ENCODE measurements at places on chromosomes 13 and 19.
A peak's percentile ranks its signal among the peaks of the same experiment; 100 is the strongest.

DNA sequence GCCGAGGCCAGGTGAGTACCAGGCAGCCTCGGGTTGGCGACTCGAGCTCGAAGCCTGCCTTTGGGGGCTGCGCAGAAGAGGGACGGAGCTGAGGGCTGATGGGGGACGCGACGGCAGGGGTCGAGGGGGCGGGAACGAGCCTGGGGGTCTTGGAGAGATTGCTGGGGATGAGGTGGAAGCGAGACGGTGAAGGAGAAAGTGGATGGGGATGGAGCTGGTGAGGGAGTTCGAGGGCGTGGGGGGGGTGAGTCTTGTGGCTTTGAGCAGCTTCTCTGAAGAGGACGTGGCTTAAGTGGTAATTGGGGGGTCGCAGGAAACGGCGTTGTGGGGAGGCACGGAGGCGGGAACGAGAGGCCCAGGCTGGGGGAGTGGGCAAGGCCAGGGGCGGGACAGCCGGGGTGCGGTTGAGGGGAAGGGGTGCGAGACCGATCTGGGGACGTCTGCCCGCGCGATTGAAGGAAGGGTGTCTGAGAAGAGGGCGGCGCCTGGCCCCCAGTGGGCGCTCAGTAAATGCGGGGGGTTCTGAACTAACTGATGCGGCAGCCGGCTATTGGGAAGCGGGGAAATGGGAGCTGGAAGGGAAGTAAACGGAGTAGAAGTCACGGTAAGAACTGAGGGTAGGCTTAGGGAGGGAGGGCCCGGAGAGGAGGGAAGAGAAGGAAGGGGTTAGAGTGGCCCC is 426 bp downstream of the MYO9B start:
- DNase-seq = no peak

DNA sequence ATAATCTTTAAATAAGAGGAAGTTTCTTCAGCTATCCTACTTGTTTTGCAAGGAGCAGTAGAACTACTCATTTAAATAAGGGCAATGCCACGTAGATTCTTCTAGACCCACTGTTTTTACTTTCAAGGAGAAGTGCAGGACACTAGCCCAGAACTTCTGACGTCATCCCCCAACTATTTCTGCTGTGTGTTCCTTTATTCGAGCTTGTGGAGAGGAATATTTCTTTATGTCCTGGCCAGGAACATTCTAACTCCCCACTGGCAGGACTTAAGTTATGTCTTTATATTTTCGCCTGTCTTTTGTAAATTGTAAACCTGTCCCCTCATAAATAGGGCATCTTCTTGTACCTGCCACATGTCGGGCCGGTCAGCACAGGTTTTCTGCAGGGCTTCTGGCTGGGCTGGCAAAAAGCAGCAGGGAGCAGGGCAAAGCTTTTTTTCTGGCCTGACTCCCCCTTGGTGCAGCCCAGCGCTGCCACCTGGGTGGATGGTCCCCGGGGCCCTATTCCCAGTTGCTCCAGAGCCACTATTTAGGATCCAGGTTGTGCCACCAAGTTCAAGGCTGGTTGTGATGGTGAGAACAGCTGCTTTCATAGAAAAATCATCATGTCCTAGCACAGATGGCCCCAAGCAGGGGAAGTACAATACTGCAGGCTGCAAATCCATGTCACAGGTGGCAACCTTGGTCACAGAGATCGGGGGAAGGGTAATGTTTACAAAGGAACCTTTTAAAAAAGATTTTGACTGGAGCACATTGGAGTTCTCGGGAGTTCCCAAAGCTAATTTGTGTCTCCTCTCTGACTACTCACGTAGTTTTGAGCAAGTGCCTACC is 1.8 kb downstream of the MBNL2 start:
- no peak for DNase-seq

- no peak for DNase-seq
Observed at GRCh38 chr13:112177450-112178288, 110.7 kb downstream of the SOX1 start.

DNA sequence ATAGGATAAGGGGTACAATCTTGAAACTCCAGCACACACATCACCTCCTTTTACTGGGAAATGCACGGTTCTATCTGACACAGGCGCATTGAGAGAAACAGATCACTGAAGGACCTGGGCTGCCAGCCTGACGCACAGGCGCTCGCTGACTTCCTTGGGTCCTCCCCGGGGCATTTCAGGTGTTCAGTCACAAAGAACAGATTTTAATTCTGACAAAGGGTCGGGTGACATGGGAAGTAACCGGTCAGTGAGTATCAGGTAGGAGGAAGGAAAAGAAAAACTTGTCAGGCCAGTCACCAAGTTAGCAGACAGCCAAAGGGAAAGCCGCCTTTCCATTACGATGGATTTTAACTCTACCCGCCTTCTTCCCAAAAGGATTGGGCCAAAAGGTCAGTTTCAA is 39.6 kb downstream of the INSR start:
- DNase-seq = no peak

DNA sequence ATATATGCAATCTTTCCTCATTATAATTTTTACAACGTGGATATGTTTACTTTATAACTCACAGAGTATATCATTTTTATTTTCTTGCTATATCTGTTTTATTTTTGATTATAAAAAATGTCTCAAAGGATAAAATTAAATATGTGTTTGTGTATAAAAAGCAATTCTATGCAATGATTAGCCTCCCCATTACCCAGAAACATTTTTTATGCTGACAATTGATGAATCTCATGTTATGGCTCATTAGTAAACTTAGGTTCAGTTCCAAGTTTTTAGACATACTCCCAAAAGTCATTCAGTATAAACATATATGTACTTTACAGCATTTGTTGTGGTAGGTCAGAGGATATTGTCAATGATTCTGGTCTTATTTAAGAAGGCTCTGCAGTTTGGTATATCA is 540.1 kb upstream of the SPRY2 start:
- DNase-seq = no peak

- DNase-seq = no peak
Observed at GRCh38 chr13:53513226-53513625, 484.6 kb downstream of the OLFM4 start.

GRCh38 chr13:43749503-43749902 is 37.3 kb downstream of the ENOX1 start:
- no peak for DNase-seq

DNA sequence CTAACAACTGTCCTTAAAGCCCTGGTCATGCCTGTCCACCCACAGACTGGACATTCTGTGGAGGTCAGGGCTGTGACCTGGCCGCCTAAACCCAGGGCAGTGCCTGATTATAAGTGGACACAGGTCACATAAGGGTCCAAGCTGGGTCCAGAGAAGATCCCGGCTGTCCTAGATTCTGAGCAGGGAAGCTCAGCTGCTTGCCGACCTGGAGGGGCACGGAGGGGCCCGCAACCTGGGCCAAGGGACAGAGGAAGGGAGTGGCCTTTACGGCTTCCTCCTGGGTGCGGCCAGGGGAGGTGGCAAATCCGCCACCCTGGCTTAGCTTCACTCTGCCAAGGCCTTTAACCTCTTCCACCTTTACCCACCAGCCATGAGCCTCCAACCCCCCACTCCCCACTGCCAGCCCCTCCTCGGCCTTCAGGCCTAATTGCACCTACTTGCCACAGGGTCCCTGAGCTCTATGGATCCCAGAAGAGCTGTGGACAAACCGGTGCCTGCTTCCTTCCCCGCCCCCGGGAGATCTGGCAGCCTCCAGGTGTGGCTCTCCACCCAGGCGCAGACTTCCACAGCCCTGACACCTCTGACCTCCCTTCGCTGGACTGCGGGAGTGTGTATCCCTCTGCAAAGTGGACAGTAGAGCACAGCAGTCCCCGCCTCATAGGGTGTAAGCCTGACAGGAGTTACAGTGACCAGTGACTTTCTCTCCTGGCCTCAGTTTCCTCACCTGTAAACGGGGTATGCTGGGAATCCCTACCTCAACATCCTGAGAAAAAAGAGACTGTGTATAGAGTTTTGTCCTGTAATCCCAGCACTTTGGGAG is 1.7 kb downstream of the CD320 start:
- no peak for DNase-seq

DNA sequence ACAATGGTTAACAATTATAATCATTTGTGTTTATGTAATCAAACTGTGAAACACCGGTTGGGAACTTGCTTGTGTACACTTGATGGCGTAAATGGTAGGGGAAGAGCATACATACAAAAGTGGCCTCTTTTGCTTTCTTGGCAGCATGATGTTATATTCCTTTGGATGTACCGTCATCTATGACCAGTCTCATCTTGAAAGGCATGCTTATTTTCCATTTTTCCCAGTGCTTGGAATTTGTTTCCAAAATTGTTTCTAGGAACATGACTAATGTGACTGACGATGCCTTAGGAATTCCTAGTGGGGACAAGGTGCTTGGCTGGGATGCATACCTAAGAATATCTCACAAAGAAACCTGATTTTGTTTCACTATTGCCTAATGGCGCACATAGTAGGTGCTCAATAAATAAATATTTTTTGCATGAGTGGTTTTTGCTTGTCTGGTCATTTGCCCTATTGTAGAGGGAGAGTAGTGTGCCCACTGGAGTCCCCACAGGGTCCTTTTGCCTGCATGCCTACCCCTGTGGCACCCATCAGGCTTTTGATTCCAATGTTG is 45.5 kb downstream of the SAE1 start:
- no peak for DNase-seq

GRCh38 chr13:106373304-106373988 is 162.0 kb downstream of the EFNB2 start:
- DNase-seq = no peak

DNA sequence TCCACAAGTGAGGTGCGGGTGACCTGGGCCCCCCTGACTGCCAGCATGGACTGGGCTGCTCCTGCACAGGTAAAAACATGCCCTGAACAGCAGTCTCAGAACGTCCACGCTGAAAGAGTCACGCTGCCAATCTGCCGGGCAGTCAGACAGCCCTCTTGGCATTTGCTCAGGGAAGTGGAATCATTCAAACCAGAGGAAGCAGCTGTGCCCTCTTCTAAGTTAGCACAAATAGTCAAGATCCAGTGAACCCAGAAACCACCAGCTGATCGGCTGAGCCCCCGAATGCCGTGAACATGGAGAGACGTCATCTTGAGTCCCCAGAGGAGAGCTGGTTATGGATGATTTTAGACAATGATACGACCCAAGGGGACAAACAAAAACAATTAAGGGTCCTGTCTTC is 34.4 kb downstream of the KLF2 start:
- DNase-seq = no peak

DNA sequence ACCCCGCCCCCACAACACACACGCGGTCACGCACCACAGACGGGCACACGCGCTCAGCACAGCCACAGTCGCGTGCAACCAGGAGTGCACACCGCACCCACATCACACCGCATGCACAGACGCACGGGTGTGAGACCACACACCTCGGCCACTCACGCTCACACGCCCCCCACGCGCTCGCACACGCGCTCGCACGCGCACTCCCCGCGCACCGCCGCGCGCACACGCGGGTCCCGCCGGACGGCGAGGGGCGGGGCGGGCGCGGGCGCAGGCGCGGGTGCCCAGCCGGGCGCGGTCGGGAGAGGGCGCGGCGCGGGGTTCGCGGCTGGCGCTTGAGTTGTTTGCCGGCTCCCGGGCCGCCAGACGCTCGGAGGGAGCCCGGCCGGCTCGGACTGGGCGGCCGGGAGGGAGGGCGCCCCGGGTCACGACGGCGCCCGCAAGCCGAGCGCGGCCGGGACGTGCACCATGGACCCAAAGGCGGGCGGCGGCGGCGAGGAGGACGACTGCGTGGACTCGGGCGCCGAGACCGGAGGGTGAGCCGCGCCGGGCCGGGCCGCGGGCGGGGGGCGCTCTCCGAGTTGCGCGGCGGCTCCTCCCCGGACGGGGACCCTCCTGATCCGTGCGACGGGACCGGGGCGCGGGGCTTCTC is at the start of gene FAM124A:
Gene FAM124A, plus strand, starts transcription at position 362 of the 649 bp plus-strand sequence. Its CDS starts 104 bp downstream, at position 466.
- DNase-seq = no peak

DNA sequence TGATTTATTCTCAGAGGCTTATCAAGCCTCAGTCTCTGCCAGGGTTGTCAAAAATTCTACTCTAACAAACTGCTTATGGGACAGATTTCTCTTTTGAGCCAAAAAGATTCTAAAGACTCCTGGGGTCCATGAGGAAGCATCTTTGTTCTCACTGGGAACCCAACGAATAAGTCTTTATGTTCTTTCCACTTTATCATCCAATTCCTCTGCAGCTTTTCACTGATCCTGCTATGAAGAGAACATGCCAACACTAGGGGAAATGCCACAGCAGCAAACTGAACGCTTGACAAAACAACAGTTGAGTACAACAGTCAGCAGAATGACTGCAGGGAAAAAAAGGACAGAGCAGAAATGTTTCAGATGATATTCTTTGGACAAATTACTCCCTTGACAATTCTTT is 22.2 kb downstream of the DCLK1 start:
- DNase-seq = no peak

DNA sequence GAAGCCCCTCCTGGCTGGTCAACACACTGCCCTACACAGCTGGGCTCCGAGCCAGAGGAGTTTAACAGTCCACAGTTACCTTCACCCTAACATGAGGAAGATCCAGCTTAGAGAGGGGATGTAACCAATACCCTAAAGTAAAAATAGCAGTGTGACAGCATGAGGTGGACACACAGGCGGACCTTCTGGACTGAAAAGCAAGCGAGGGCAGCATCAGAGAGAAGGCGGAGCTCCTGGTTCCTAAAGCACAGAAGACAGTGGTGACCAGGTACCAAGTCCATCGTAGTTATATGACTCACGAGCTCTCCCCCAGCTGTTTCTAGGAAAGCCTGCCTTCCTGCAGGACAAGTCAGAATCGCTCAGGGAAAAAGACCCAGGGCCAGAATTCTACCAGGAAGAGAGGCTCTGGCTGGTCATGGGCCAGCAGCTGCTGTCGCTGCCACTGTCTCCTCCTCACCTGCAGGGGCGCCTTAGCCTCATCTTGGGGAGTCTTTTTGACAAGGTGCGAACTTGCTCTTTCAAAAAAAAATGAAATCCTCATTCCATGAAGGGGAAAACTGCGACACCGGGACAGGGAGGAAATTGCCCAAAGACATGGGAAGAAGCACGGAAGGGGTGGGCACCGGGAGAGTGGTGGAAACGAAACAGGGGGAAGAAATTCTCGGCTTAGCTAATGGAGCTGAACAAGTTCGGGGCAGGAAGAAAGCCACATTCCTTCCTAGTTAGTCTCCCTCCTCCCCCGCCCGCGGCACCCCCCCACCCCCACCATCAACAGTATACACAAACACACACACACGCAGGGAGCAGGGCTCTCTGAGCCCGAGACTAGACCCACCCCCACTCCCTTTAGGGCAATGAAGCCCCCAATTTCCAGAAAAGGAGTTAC is 1.7 kb downstream of the ELL start:
- peak; percentile 43 for DNase-seq

DNA sequence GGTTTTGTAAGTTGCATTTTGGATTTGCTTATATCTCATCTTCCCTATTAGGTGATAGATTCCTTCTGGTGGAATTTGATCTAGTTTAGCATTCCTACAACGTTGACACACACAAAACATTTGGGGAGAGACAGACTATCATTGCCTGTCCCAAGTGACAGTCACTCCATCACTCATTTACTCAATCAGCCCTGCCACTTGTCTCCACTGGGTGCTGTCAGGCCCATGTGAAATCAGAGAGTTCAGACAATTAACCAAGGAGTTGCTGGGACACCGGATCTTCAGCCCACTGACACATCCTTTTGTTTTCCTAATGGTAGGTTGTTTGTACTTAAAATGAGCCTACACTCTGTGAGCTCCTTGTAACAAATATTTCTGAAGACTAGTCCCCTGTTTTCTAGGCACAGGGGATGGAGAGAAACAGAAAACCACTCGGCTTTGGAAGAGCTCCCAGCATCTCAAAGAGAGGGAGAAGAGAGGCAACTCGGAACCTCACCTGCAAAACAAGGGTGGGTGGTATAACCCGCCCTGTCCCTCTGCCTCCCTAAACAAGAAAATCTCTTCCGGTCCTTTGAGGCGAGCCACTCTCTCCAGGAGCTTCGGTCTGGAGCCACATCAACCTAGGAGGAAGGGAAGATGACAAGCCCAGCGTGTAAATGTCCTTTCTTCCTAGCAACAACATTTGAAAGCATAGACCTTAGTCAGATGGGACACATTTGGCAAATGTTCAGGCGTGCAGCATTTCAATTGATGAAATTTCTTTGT is 440.9 kb upstream of the KLF12 start:
- DNase-seq = no peak

All from stimulated activated CD4-positive, alpha-beta T cell treated with anti-CD3 and anti-CD28 coated beads, Interleukin-12 subunit alpha, Interleukin-12 subunit beta, amount 100 ng/mL, for 24 hours (primary cell).